ENCODE measurements at places on chromosomes 4 and X.

DNA sequence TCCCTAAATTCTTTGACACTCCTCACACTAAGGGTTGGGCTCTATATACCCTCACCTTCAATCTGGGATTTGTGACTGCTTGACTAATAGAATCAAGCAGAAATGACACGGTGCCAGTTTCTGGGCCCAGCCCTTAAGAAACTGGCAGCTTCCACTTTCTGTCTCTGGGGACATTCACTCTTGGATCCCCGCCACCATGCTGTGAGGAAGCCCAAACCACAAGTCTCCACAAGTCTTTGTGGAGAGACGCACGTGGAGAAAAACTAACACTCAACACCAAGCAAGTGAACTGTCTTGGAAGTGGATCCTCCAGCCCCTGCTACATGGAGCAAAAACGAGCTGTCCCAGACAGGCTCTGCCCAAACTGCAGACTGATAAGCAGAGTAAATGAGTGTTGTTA lies 1.1 kb upstream of the EDNRA start:
- DNase-seq, result no peak

DNA sequence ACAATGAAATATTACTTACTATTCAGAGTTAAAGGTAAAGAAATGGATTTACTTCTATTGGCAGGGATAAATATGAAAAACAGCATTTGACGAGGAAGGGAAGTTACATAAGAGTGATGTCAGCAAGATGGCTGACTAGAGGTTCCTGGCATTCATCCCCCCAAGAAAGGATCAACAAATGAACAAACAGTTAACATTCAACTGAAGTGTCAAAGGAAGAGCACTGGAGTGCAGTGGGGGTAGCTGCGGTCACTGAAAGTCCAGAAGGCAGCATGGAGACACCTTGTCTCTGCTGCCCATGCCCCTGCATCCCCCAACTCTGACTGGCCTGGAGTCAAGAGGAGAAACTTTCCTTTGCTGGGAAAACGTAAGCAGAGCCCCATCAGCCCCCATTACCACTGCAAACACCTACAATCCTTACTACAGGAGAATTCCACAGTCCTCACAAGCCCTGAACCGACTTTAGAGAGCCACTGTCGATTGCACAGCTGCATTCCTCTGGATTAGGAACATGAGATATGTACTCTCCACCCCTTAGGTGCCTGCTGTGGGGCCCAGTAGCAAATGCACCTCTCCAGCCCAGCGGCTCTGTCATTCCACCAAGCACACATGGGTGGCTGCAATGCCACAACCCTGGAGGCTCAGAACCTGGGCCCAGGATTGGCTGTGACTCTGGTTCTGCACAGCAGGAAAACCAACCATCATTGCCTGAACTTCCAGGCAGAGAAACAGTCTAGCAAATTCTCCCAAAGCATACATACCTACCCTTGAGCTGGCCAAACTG lies 79.5 kb downstream of the CBR4 start:
- DNase-seq, result no peak

DNA sequence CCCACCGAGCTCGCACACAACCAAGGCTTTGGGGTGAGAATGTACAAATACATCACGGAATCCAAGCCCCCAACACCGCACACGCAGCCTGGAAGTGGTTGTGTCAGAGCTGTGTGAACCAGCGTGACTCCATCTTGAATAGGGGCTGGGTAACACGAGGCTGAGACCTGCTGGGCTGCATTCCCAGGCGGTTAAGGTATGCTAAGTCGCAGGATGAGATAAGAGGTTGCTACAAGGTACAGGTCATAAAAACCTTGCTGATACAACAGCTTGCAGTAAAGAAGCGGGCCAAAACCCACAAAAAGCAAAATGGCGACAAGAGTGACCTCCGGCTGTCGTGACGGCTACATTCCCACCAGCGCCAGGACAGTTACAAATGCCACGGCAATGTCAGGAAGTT lies 258.4 kb downstream of the DHRSX start:
- DNase-seq, result no peak

DNA sequence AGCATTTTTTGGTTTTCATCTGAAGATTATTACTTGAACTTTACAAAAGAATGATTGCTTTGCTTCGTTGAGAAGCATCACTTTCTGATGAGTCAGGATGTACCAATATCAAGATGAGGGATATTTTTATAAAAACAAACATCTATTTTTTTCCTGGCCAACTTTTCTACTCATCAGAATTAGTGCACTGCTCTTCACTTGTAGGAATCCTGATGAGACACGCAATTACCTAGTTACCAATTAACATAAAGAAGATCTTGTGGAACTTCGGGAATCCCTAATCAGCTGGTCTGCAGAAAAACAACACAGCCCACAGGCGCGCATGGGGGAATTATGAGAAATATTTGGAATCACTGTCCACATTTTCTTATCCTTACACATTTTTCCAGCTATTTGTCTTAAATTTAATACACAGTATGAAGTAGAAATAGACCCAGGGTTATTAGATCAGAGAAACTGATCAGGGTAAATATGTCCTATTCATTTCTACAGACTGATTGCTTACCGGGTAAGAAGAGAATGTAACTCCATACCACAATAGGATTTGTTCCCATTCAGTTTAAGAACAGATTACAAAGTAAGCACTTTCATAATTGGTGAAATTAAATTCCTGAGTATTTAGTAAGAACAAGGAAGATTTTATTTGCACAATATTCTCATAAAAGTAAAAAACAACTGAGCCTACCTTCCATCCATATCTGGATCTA lies 50.9 kb downstream of the MFAP3L start:
- no peak for DNase-seq

DNA sequence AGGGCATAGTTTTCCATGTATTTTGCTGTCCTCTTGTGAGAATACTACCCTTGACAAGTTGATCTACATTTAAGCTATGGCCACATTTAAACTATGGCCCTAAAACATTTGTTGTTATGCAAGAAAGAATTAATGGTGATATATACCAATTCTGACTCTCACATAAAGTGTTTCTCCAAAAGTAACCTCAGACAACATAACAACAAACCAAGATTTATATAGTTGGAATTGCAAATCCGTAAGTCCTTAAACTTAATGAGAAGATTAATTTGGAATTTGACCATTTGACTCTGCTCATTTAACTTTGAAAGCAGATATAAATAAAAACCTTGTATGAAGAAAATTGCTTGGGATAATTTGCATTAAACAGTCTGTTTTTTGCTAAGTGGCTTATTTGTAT lies 38.9 kb downstream of the RUFY3 start:
- no peak for DNase-seq
